Stimulated activated CD8-positive, alpha-beta memory T cell treated with anti-CD3 and anti-CD28 coated beads, Interleukin-4, amount 100 ng/mL, for 4 hours (primary cell): ENCODE measurements at places on chromosomes 13 and 19.
A peak's percentile ranks its signal among the peaks of the same experiment; 100 is the strongest.

GRCh38 chr19:10604460-10604980 lies 17.4 kb upstream of the AP1M2 start:
- DNase-seq = no peak

DNA sequence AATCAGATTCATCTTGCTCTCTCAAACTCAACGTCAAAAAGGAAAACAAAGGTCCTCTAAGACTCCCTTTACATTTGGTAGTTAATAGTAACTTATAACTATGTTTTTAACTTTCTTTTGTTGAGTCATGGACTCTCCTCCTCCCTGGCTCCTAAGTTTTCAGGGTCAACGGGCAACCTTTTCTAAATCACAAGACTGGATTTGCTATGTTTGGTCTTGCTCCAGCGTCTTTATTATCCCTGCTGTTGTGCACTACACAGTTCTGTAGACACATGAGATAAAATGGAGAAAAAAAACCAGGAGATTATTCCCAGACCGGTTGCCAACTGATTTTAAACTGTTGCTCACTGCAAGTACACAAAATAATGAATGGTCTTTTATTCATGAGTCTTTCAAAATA lies 1.9 kb upstream of the ITM2B start:
- DNase-seq = no peak

DNA sequence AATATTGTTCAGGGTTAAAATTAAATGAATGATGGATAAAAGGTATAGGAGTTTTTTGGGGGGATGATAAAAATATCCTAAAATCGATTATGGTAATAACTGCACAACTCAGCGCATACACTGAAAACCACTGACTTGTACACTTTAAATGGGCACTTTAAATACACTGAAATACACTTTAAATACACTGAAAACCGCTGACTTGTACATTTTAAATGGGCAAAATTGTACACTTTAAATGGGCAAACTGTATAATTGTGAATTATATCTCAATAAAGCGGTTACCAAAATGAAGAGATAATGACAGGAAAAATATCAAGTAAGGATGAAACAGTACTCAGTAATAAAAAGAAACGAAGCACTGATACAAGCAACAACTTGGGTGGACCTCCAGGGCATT lies 1.5 kb downstream of the LIG1 start:
- no peak for DNase-seq

GRCh38 chr19:13958043-13958442 lies 5.7 kb downstream of the DCAF15 start:
- DNase-seq = no peak

DNA sequence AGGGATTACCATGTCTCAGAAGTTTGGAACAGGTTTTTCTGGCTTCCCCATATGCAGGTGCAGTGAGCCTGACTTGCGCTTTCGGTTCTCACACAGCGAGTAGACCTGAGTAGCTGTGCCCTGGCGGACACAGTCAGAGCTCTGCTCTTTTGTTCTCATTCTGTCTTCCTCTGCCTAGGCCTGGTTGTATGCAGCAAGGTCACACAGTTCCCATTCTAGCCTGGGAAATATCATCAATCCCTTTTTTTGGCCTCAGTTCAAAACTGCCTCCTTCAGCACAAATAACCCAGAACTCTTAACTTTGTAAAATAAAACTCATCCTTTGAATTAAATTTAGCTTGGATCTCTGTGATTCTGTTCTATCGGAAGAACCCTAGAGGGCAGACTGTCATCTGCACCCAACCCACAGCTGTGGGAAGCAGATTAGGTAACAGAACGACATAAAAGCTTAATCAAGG lies 10.2 kb downstream of the OXGR1 start:
- DNase-seq = no peak

DNA sequence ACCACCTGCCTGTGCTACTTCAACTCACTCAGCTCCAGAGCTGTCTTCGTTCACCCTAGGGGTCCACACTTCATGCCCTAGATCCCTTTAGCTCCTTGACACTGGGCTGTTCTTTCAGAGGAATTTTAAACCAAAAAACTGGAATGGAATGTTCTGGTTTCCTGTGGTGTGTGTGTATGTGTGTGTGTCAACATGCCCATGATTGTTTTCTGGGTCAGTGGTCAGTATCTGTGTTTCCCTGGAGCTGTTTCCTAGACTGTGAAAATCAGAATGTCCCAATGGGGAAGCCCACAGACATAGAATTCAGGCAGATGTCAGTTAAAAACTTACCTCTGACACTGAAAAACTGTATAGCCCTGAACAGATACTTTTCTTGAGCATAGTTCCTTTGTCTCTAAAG lies 1.3 kb downstream of the PMIS2 start:
- no peak for DNase-seq

- no peak for DNase-seq
Measured at GRCh38 chr13:30129411-30129810, 177.9 kb downstream of the KATNAL1 start.

- DNase-seq = no peak
Measured at GRCh38 chr13:76600081-76600480, 286.1 kb downstream of the KCTD12 start.

DNA sequence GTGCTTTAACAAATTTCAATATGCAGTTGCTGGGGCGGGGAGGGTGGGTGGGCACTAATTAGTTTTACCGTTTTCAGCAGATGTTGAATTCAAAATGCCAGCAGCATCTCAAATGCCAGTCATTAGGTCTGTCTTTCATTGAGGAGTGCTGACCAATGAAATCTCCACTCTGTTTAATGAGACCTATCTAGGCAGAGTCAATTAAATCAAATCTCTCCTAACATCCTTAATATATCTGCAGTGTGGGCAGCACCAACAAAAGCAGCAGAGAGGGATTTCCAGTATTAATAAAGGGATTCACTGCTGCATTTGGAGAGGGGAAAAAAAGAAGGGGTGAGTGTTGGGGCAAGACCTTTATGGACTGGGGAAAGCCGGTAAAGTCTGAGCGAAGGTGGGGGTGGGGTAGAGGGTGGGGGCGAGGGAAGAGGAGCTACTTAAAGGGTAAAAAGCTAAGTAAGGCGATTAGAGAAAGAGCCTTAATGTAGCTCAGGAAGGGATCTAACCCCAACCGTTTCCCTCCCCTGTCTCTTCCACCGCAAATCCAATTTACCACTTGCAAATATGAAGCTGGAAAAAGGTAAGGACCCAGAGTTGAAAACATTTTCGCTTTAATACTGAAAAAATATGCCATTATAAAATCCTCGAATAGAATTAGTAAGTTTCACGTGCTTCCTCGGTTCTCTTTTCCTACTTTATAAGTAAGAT lies 4.5 kb downstream of the SLITRK1 start:
- DNase-seq = no peak

DNA sequence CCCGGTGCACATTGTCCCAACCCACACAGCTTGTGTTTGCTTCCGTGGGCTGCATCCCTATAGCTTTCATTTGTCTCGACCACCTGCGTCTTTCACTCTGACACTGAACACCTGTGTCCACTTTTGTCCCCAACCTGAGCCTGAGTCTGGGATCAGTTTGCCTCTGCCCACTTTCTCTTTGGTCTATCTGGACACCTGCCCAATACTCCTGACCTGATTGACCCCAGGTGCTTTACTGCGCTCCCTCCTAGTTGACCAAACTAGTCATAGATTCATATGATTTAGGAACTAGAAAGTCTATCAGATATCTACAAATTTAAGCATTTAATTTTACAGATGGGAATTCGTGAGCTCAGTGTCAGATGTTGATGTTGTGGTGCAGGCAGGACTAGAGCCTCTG lies 209.9 kb downstream of the DCT start:
- no peak for DNase-seq

DNA sequence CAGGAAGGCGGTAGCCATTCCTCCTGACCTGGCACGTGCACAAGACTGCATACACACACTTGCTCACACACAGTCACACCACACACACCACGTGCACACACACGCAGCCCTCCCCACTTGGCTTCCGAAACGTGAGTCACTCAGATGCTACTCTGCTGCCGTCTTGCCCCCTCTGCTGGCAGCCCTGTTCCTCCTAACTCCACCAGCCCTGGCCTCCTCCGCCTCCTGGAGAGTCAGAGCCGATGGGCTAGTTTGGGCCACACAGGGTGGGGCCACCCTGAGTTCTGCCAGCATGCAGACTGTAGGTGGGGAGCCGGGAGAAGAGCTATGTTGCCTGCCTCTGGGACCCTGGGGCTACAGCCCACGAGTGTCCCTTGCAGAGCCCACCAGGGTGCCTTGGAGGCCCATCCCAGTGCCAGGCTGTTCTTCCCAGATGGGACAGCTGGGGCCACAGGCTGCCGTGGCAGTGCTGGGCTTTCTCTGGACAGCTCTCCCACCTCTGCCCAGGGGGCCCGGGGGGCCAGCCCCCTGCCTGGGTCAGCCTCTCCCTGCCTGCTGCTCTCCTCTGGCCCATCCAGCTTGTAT lies 12.1 kb downstream of the PIN1 start:
- peak; percentile 35 for DNase-seq

GRCh38 chr13:99991828-99992775 lies 10.5 kb downstream of the ZIC2 start:
- DNase-seq = no peak

GRCh38 chr19:3154957-3155736 lies 19.3 kb downstream of the GNA15 start:
- peak; percentile 64 for DNase-seq

GRCh38 chr19:35703343-35703742 lies 1.0 kb upstream of the ZBTB32 start:
- no peak for DNase-seq

DNA sequence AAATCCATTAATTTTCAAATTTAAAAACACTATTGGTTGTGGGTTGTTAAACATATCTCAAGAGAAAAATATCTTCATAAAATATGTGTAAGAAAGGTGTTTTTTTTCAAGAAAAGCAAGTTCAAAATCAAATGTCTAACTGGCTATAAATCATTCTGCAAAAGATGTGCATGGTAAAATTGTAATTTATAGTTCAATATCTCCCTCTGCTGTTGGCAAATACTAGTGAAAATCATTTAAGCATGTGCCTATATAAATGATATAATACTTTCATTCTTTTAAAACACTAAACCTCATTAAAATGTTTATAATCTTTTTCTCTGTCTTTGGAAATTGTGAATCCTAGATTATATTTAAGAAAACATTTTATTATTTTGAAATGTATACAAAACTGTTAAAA lies 17.2 kb upstream of the SLITRK6 start:
- no peak for DNase-seq

- no peak for DNase-seq
Measured at GRCh38 chr19:14400951-14401431, 18.1 kb downstream of the DDX39A start.

- DNase-seq = peak; percentile 76
Measured at GRCh38 chr19:2618611-2619010, 83.9 kb downstream of the GNG7 start.

- DNase-seq = no peak
Measured at GRCh38 chr13:34833562-34834182, 108.4 kb upstream of the NBEA start.

DNA sequence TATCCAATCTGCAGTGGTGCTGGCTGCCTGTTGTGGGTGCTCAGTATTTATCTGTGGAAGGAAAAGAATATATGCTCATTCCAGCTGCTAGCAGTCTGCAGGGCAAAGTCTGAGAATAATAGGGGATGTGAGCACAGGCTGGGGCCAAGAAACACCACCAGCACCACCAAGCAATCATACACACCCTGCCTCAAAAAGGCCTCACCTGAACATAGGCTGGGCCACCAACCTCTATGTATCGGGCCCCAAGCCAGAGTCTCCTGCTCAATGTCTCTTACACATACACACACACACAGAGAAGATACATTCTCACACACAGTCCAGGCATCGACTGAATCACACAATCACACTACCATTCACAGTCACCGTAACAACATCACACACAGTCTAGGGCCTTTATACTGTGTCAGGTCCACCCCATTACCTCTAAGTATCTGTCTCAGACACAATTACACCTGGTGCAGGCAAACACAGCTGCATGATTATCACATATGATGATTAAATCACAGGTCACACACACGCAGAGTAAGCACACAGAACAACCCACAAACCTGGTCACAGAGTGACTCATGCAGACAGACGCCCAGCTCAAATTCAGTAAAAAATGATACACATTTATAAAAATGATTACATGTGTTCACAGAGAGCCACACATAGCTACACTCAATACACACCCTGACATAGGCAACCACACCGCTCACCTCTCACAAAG lies 1.3 kb upstream of the ZSCAN22 start:
- no peak for DNase-seq

DNA sequence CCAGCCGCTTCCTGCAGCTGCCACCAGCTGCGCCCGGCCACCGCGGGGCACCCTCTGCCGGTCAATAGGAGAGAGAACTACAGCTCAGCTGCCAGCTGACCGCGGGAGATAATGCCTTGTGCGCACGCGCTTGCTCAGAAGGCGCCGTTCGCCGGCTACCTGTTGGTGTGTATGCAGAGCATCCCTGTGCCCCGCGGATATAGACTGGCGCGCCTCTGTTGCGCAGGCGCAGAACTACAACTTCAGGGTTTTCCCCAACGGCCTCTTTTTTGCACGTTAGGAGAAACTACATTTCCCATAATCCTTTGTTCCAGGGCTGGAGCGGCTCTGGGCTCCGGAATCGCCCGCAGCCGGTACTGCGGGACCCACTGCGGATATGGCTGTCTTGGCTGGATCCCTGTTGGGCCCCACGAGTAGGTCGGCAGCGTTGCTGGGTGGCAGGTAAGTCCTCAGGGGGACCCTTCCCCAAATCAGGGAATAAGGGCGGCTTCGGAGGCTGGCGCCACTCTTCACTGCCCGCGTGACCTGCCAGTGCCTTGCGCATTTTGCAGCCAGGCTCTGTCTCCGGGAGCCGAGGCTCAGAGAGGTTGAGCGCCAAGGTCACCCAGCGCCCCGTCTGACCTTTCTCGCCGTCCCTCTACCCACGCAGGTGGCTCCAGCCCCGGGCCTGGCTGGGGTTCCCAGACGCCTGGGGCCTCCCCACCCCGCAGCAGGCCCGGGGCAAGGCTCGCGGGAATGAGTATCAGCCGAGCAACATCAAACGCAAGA lies at the start of gene MRPL34:
MRPL34 (plus strand) TSS at position 356 of the 768 bp plus-strand sequence; CDS start at position 377, 21 bp downstream.
- peak; percentile 92 for DNase-seq

- no peak for DNase-seq
Measured at GRCh38 chr13:79935121-79935520, 405.8 kb downstream of the SPRY2 start.

DNA sequence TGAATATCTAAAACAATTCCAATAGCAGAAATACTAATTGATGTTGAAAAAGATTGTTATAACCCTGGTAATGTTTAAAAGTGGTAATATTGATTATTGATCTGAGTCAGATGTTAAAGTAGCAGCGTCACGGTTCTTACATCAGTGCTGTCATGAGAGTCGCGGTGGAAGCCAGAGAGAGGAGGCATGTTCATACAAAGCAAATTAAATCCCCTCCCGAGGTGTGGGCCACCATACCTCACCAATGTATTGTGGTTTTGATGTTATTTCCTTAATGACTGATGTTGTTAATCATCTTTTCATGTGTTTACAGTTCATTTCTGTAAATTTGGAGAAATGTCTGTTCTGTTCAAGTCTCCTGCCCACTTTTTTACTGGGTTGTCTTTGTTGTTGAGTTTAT lies 11.2 kb downstream of the ZNF317 start:
- DNase-seq = no peak
